ENCODE measurements at places on chromosomes 4 and X.

DNA sequence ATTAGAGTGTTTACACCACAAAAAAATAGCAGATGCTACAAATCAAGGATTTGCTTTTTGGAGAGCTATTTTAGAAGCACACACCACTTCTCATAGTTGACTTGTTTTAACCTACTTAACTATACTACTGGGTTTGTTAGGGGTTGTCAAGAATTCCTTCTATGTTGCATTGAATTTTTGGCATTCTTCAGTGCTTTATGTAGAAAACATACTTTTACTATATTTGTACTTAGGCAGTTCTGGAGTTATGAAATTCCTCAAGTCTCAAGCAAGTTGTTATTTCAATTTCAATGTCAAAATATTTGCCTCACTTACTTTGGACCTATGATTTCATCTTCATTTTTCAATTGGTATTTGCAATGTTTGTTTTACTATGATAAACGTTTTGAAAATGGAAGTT is 449.6 kb downstream of the GLUD2 start:
- no peak for DNase-seq

DNA sequence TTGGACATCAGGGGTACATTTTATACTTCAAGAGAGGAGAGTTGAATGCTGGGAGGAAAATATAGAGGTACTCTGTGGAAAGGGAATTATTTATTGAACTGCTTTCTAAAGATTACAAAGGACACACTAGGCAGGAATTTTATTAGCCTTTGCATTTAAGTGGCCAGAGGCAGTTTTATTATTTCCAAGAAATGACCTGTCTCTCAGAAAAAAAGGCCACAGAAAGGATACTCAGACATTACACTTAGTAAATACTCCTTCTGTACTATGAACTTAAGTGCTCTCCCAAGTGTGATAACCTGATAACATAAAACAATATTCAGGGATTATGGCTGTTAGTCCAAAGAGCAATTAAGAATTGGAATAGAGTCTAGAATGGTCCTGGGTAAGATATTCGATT is 7.5 kb downstream of the LRRC66 start:
- DNase-seq = no peak

DNA sequence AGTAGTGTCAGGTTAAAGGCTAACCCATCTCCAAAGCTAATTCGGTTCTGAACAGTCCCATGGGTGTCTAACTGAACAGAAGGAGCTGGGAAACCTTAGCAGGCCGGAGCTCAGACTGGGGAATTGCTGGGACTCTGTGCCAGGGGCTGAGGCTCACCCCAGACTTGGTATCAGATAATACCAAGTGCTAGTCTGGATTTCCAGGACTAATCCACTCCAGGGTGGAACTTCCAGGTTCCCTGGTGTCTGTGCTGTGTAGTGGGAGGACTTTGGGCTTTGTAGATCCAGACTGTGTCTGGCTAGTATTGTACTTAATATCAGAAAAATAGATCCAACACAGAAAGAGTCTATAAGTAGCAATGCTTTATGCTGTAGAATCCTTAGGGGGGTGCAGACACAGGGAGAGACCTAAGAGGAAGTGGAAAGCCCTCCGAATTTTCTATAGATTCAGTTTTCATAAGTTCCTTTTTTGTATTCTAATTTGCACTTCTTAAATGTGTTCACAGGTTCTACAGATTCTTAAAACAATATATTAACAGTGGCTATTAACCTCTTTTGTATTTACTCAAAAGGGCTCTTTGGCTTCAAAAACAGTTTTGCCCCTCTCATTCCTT is 4.1 kb downstream of the ZNF827 start:
- no peak for DNase-seq

GRCh38 chrX:48649102-48649501 is 34.5 kb upstream of the WAS start:
- DNase-seq = no peak

DNA sequence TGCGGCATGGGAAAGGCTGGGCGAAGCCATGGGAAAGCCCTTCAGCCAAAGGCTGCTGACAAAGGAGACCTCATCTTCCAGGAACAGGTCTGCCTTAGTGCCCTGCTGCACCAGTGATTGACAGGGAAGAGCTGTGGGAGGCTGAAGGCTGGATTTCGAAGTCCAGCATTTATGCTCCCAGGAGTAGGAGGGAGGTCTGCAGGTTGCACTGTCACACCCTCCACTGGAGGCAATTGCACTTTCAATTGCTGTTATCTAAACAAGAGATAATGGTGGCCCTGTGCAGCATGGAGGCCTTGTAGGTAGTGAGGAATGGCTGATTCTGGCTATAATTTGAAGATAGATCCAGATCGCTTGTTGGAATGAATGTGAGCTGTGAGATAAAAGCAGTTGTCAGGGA is 43.7 kb downstream of the FAM114A1 start:
- no peak for DNase-seq

GRCh38 chr4:129322920-129323319 is 227.0 kb downstream of the C4orf33 start:
- DNase-seq = no peak

DNA sequence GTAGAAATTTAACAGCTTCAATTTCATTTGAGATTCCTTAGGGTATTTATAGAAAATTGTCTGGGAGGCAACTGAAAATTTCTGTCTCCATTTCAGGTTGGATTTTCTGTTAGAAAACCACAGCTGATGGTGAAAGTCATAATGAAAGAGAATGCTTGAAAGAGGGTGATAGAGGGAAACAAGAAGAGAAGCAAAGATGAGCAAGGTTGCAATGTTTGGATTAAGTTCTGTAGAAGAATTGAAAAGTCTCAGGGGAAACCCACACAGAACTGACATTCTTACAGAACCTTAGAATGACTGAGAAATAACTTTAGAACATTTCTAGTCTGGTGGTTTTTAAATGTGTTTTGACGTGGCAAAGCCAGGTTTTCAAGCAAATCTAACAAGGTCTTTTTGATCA is 14.7 kb downstream of the GBA3 start:
- DNase-seq = no peak

DNA sequence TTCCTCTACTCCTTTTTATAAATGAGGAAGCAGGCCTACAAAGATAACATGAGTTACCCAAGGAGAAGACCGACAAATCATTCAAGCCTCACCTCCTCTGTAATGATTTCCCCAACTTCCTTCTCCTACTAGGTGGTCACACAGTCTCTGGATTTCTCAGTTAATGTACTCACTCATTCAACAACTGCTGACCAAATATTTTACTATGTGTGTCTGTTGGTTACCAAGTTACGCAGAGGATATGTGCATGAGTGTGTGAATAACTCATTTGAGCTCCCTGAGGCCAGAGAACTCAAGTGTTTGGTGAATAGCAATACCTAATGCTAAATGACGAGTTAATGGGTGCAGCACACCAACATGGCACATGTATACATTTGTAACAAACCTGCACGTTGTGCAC is 10.4 kb downstream of the CASK start:
- no peak for DNase-seq

- no peak for DNase-seq
Observed at GRCh38 chr4:38072578-38072977, 112.4 kb downstream of the PTTG2 start.

- DNase-seq = peak; percentile 42
Observed at GRCh38 chr4:145936142-145936996, 2.3 kb downstream of the ZNF827 start.

DNA sequence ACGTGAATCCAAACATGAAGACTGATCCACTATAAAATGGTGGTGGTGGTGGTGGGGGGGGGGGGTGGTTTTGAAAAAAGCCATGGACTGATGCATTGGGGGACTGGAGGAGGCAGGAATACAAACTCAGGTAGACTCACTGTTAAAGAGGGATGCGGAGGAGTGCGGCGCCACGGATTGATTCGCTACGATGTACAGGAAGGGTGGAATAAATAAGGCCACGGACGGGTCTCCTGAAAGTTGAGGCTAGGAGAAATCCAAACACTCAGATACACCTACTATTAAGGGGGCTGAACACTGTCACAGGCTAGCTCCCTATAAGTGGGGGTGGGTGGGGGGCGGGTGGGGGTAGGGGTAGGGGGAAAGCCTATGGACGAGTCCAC is 591 bp downstream of the ELK1 start:
- DNase-seq = no peak

DNA sequence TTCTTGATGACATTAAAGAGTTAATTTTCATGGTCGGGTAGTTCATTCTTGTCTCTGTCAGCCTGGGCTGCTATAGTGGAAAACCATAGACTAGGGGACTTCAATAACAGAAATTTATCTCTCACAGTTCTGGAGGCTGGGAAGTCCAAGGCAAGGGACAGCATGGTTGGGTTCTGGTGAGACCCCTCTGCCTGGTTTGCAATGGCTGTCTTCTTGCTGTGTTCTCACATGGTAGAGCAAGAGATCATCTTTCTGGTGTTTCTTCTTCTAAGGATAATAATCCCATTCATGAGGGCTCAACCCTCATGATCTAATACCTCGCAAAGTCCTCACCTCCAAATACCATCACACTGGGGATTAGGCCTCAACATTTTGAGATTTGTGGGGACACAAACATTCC is 50.1 kb downstream of the RHOH start:
- DNase-seq = no peak

DNA sequence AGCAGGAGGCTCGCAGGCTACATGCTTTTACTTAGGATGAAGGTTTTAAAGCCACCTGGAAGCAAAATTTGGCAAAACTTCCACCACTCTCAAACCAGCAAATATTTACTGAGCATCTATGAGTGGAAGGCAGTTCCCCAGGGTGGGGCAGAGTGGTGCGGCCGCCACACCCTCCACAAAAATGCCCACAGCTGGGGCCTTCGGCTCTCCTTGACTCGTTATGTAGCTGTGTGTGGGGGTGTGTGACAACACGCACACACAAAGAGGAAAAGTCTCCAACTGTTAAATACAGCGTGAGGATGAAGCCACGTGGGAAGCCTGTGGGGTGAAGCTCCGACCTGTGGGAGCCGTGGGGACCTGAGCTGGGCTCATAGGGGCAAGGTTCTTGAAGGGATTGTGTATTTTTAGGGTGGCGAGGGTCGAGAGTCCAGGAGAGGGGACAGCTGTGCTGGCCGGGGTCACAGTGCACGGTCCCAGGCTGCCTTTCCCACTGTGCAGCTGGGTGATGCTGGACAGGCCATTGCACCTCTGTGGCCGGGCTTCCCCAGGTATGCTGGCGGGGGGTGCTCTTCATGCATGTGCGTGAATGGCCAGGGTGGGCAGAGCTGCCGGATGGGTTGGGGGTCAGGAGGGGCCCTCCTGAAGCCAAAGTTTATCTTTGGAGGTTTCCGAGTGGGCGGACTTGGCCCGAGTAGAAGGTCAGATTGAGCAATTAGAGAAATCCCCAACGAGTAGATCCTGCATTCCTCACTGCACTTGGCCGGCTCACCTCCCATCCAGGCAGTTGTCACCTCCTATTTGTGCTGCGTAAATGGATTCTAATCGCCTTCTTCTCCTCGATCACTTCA is 25.4 kb downstream of the SORCS2 start:
- no peak for DNase-seq

- no peak for DNase-seq
Observed at GRCh38 chrX:81261576-81261975, 59.7 kb downstream of the SH3BGRL start.

- DNase-seq = no peak
Observed at GRCh38 chr4:110091434-110092140, 106.8 kb downstream of the ELOVL6 start.

GRCh38 chr4:73870260-73870659 is 1.1 kb downstream of the CXCL1 start:
- DNase-seq = no peak
